ENCODE measurements at places on chromosomes 1 and 21. TPM values are rescaled to one million over a fixed set of nuclear protein-coding genes. Genes with fewer than 3 reads are reported as not detected.
A peak's percentile ranks its signal among the peaks of the same experiment; 100 is the strongest.

DNA sequence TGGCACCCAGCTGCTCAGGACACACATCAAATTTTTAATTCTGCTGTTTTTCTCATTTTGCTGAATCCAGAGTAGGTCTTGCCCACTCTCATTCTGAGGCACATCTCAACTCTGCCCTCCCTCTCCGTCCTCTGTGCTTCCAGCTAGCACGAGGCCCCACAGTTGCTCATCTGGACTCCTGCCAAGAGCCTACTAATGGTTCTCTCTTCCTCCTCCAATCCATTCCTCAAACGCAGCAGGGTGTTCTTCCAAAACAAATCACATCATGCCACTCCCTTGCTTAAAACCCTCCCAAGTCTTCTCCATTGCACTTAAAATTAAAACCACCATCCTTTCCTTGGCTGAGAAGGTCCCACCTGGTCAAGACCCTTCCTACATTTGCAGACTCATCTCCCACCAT is 49.8 kb upstream of the SCAF4 start:
- H3K4me1 ChIP-seq = no peaks in the 10 kb centered on the region
- no peaks in the 10 kb centered on the region for H3K36me3 ChIP-seq
- H3K27me3 ChIP-seq = no peaks in the 10 kb centered on the region
- no peak overlapping the region for H3K27ac ChIP-seq
- DNase-seq = peak; percentile 33
- no peak overlapping the region for H3K4me3 ChIP-seq

DNA sequence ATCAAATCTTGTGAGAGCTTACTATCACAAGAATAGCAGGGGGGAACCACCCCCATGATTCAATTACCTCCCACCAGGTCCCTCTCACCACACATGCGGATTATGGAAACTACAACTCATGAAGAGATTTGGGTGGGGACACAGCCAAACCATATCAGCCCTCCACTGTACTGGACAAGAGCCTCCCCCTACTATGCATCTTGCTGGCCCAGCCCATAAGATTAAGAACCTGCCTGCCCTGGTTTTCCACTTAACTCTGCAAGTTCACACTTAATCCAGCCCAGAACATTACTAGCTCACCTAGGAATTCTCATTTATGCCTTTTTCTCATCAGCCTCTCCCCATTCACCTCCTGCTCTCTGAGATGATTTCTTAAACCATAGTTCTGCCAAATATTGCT is 18.0 kb upstream of the FBXO28 start:
- no peak overlapping the region for H3K27ac ChIP-seq
- H3K36me3 ChIP-seq = no peaks in the 10 kb centered on the region
- no peaks in the 10 kb centered on the region for H3K4me1 ChIP-seq
- no peak overlapping the region for H3K4me3 ChIP-seq
- peaks cover 51% of the 10 kb centered on the region for H3K27me3 ChIP-seq

DNA sequence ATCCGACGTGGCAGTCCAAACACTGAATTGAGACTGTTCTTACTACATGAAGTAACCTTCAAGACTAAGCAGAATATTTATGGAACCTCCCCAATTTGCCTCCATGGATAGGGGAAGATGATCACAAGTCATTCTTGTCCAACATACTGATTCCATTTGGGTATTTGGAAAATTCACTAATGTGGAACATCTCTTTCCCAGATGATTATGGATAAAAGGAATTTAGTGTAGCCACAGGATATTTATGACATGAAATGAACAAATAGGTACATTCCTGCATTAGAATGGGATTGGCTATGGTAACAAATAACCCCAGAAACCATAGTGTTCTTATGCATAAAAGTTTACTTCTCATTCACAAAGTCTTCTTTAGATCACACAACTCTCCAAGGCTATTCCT is 40.2 kb upstream of the SGIP1 start:
- H3K27ac ChIP-seq = no peak overlapping the region
- no peaks in the 10 kb centered on the region for H3K27me3 ChIP-seq
- H3K4me3 ChIP-seq = no peak overlapping the region
- DNase-seq = no peak
- H3K4me1 ChIP-seq = peaks cover 17% of the 10 kb centered on the region

GRCh38 chr1:38235705-38236104 is 189.1 kb upstream of the POU3F1 start:
- no peak overlapping the region for H3K4me3 ChIP-seq
- DNase-seq = no peak

DNA sequence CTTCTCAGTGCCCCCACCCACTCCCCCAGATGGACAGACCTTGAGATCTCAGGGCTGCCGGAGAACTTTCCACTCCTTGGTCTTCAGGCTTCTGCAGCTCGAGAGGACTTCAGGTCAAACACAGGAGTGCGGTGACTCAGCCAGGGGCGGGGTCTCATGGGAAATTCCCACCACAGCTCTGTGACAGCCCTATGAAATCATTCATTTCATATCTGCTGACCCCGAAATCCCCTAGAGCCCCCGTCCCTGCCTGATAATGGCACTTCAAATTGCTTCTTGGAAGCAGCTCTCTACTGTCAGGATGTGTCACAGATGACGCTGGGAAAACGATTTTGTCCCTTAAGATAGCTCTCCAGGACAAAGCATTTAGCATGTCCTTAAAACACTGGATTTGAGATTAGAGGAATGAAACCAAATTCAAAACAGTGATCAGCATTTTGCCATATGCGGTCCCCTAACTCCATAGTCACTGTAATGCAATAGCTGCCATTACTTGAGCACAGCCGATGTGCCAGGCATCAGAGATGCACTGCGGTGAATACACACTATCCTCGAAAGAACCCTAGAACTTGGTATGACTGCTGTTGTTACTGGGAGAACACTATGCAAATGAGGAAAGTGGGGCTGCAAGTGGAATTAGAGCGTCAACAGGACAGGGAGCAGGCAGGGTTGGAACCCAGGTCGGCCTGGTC is at the start of gene TNFRSF9:
Gene TNFRSF9 (minus strand): TSS at position 95 of the 692 bp plus-strand sequence. CDS start 845 bp downstream, outside the sequence.
- H3K4me1 ChIP-seq = peaks cover 24% of the 10 kb centered on the region
- no peaks in the 10 kb centered on the region for H3K36me3 ChIP-seq
- H3K4me3 ChIP-seq = no peak within 1 kb of the TSS
- H3K27ac ChIP-seq = no peak within 1 kb of the TSS

GRCh38 chr1:161176468-161177111 is 717 bp downstream of the B4GALT3 start:
- H3K4me1 ChIP-seq = peaks cover 47% of the 10 kb centered on the region
- H3K27me3 ChIP-seq = no peaks in the 10 kb centered on the region
- H3K27ac ChIP-seq = peak overlapping the region; percentile 91
- peak overlapping the region; percentile 85 for H3K4me3 ChIP-seq
- H3K36me3 ChIP-seq = peaks cover 41% of the 10 kb centered on the region
- DNase-seq = no peak

- H3K36me3 ChIP-seq = no peaks in the 10 kb centered on the region
- H3K27me3 ChIP-seq = no peaks in the 10 kb centered on the region
- DNase-seq = no peak
- H3K4me1 ChIP-seq = no peaks in the 10 kb centered on the region
- no peak overlapping the region for H3K4me3 ChIP-seq
- H3K27ac ChIP-seq = no peak overlapping the region
Observed at GRCh38 chr1:62208970-62209369, 14.3 kb downstream of the L1TD1 start.

- no peaks in the 10 kb centered on the region for H3K36me3 ChIP-seq
- H3K4me1 ChIP-seq = peaks cover 27% of the 10 kb centered on the region
- H3K27me3 ChIP-seq = no peaks in the 10 kb centered on the region
Observed at GRCh38 chr1:184292101-184292500, 94.7 kb upstream of the C1orf21 start.

DNA sequence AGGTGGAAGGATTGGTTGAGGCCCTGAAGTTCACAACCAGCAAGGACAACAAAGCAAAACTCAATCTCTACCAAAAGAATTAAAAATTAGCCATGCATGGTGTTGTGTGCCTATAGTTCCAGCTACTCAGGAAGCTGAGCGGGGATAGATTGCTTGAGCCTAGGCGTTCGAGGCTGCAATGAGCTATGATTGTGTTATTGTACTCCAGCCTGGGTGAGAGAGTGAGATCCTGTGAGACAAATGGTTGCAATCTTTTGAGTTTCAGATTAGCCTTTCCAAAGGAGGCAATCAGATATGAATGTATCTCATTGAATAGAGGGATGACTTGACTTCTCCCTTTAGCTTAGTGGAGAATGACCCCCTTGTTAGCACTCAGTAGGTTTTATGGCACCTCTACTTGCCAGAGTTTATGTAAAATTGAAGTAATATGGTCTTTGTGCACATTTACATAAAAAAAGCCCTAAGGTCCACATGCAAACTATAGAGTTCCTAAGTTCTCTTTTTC is 105.6 kb upstream of the OLFM3 start:
- no peaks in the 10 kb centered on the region for H3K4me1 ChIP-seq
- H3K27ac ChIP-seq = no peak overlapping the region
- no peaks in the 10 kb centered on the region for H3K27me3 ChIP-seq
- no peaks in the 10 kb centered on the region for H3K36me3 ChIP-seq
- DNase-seq = no peak
- no peak overlapping the region for H3K4me3 ChIP-seq

GRCh38 chr1:94863919-94864318 is 43.8 kb downstream of the SLC44A3 start:
- H3K4me3 ChIP-seq = no peak overlapping the region
- H3K27me3 ChIP-seq = no peaks in the 10 kb centered on the region
- no peaks in the 10 kb centered on the region for H3K36me3 ChIP-seq
- DNase-seq = no peak

GRCh38 chr1:100896481-100896982 is 642 bp downstream of the SLC30A7 start:
- DNase-seq = no peak
- peak overlapping the region; percentile 83 for H3K4me3 ChIP-seq
- peaks cover 51% of the 10 kb centered on the region for H3K4me1 ChIP-seq
- no peaks in the 10 kb centered on the region for H3K27me3 ChIP-seq
- H3K36me3 ChIP-seq = peaks cover 33% of the 10 kb centered on the region

GRCh38 chr1:176217461-176218099 is 10.5 kb upstream of the COP1 start:
- no peaks in the 10 kb centered on the region for H3K36me3 ChIP-seq
- no peak for DNase-seq
- H3K4me3 ChIP-seq = no peak overlapping the region
- H3K27ac ChIP-seq = no peak overlapping the region
- no peaks in the 10 kb centered on the region for H3K27me3 ChIP-seq

DNA sequence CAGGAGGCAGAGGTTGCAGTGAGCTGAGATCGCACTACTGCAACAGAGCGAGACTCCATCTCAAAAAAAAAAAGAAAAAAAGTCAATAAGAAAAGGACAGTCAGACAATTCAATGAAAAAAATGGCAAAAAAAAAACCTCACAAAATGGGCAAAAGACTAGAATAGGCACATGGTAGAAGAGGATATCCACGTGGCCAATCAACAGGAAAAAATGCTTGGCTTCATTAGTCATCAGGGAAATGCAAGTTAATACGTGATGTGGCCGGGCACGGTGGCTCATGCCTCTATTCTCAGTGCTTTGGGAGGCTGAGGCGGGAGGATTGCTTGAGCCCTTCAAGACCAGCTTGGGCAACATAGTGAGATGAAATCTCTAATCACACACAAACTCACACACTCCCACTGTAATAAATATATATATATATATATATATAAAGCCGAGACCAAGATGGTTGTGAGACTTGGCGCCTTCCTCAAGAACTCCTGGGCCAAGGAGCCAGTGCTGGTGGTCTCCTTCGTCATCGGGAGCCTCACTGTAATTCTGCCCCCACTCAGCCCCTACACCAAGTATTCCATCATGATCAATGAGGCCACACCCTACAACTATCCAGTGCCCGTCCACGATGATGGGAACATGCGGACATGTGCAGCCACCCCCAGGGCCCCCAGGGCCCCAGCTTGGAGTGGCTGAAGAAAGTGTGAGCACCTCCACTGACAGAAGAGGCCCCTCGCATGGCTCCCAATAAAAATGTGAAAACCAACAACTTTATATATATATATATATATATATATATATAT is 22.9 kb upstream of the LEFTY2 start:
- H3K4me3 ChIP-seq = no peak overlapping the region
- no peak overlapping the region for H3K27ac ChIP-seq
- H3K36me3 ChIP-seq = no peaks in the 10 kb centered on the region
- peaks cover 17% of the 10 kb centered on the region for H3K27me3 ChIP-seq
- H3K4me1 ChIP-seq = peaks cover 4% of the 10 kb centered on the region
- no peak for DNase-seq

GRCh38 chr21:33670076-33670978 is 28.0 kb downstream of the ITSN1 start:
- no peak overlapping the region for H3K27ac ChIP-seq
- DNase-seq = no peak
- peaks cover 49% of the 10 kb centered on the region for H3K4me1 ChIP-seq

GRCh38 chr1:82125119-82125518 is 324.4 kb downstream of the ADGRL2 start:
- H3K4me3 ChIP-seq = no peak overlapping the region
- H3K27ac ChIP-seq = no peak overlapping the region
- no peaks in the 10 kb centered on the region for H3K27me3 ChIP-seq
- no peaks in the 10 kb centered on the region for H3K36me3 ChIP-seq
- H3K4me1 ChIP-seq = no peaks in the 10 kb centered on the region
- no peak for DNase-seq

Gene TMPRSS3
- not detected for total RNA-seq

Gene CELA2A
- not detected for total RNA-seq

Gene AXDND1
- total RNA-seq = not detected

Gene SH3BP5L
- total RNA-seq = 18.0 TPM

Data from left ventricle myocardium inferior (tissue), 1 donor.